Activated CD4-positive, CD25-positive, alpha-beta regulatory T cell (primary cell): ENCODE measurements at places on chromosomes 11 and 22.

GRCh38 chr11:125950696-125951651 lies 5.1 kb downstream of the VSIG10L2 start:
- DNase-seq: no peak

DNA sequence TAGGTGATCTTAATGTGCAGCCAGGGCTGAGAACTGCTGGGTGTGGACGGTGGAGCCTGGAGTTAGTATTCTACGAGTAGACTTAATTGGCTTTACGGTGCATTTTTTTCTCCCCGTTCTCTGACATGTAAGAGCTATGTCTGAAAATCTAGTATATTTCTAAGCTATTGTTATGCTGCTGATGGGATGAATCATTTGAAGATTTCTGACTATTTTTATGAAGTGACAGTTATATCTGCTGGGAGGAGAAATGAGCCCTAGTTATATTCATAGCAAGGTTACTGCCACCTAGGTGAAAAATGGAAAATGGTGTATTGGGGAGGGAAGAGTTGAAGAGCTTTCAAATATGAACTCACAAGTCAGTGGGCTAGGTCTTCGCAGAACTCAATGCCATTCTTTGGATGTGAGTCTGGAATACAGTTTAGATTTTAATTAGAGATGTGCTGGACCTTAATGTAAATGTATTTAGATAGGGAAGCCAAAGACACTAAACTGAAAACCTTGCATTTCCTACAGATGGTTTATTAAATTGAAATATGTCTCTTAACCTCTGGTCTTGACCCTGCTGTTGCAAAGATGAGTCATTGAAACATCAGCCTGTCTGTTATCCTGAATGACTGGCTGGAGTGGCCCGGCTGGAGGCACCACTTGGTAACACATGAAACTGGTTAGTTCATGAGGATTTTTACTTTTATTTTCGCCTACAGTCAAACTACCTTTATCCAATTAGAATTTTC lies 293.7 kb downstream of the DDX10 start:
- DNase-seq: no peak

GRCh38 chr11:2516276-2517015 lies 71.6 kb downstream of the KCNQ1 start:
- DNase-seq: no peak

- no peak for DNase-seq
These were observed 33.7 kb upstream of the MYRF start for GRCh38 chr11:61718621-61719302.

- DNase-seq: no peak
These were observed 6.4 kb downstream of the MS4A15 start for GRCh38 chr11:60762851-60763691.

- DNase-seq: no peak
These were observed 15.3 kb upstream of the FADD start for GRCh38 chr11:70187771-70188170.

- no peak for DNase-seq
These were observed 99.2 kb upstream of the B3GAT1 start for GRCh38 chr11:134511255-134511654.

DNA sequence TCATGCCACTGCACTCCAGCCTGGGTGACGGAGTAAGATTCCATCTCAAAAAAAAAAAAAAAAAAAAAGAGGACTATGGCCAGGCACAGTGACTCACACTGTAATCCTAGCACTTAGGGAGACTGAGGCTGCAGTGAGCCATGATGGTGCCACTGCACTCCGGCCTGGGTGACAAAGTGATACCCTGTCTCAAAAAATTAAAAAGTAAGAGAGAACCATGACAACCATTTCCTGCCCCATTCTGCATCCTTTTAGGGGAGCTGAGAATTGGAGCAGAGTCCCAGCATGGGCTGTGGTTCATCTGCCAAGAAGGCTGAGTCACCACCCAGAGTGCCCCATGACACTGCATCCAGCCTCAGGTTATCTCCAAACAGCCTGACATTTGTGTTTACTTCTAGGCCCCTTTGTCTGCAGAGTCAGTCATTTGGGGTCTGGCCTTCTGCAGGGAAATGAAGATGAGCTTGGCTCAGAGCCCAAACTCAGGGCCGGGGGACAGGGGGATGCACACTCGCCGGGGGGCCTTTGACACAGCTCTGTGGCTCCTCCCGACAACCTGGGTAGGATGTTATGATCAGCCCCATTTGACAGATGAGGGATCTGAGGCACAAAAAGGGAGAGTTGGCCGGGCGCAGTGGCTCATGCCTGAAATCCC lies 4.7 kb downstream of the CSDC2 start:
- DNase-seq: no peak

GRCh38 chr11:45809456-45810395 lies 4.8 kb downstream of the SLC35C1 start:
- DNase-seq: no peak

DNA sequence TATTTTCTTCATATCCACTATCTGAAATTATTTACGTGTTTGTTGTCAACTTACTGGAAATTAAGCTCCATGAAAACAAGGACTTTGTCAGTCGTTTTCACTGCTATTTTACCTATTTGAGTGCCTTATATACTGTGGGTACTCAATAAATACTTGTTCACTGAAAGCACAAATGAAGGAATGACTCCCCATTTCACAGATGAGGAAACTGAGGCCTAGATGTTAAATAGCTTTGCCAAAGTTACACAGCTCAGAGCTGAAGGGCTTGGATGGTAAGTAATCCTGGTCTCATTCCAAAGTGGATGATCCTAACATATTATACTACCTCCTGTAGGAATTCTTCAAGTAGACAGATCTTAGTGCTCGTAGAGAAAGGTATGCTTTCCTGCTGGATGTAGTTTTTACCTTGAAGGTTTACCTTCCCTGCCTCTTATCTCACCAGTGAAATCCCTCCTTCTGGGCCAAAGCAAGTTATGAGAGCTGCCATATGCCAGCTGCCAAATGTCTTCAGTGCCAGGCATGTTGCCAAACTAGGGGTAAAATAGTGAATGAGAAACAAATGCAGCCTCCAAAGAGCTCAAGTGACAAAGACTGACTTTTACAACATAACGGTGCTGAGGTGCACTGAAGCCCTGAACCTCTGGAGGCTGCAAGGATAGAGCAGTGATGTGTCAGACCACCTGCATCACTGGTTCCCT lies 129.7 kb downstream of the TRIM44 start:
- no peak for DNase-seq

DNA sequence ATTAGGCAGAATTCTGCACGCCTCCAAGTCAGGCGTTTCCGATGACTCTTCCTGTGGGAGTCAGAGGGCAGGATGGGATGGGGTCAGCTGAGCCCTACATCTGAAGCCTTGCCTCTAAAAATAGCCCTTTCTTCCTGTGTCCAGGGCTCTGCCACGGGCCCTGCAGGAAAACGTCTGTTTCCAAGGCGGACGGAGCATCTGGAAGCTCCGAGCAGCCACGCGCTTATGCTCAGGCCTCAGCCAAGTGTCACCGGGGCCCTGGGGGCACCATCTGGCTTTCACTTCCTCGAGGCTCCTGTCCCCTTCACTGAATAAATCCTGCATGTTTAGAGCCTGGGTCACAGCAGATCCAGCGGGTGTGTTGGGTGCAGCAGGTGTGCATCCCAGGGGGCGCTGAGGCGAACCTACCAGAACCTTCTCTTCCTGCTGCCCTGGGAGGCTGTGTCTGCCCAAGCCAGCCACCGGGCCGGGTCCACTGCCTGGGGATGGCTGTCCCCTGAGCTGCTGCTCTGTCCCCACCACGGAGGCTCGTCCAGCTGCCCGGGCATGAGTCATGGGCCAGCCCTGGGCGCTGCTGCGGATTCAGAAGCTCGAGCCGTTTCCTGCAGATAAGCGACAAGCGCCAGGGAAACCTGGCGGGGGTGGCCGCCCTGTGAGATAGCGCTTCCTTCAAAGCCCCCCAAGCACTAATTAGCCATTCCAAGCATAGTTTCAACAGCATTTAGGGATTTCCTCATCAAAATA lies 32.0 kb upstream of the LINC01488 start:
- no peak for DNase-seq
